Chondrocyte (in vitro differentiated cells): ENCODE measurements at places on chromosomes 12 and 14. TPM values are rescaled to one million over a fixed set of nuclear protein-coding genes. Genes with fewer than 3 reads are reported as not detected.

Gene FBLN5
- total RNA-seq = 1,189 to 1,311 TPM (median 1,232 TPM) in 3 replicates

Gene SLCO1B1
- not detected in 3 replicates for total RNA-seq

DNA sequence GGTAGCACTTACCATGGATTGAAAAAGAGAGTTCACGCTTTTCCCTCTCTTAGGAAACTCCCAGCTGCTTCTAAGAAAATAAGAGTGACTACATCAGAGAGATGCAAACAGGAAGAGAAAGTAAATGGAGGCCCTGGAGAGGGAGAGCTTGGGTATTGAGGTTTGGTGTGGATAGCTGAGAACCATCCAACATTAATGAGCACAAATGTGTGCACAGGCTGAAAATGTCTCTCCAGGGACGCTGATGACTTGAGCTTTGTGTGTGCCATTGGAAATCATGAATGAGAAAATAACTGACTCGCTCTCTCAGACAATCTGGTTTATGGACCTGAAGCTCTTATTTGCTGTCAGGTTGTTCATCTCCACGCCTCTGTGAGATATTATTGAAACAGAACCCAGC, 318.8 kb downstream of the NRXN3 start:
- no peak for DNase-seq

DNA sequence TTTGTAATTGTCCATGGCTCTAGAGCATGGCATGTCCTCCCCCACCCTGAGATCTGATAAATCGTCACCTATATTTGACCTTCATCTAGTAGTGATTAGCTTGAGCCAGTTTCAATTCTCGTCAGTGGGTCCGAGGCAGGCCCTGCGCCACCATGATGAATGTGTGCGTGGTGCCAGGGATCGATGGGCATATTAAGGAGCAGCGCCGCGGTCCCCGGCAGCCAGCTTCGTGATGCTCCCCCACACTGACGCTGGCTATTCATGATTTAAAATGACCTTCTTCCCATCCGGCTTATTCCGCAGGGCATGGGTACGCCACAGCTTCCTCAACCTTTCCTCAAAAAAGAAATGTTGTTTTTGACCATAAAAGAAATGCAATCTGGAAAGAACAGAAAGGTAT, 68.0 kb downstream of the SLC25A47 start:
- DNase-seq = no peak

- no peak for DNase-seq
These were observed 136.1 kb downstream of the ANO2 start for GRCh38 chr12:5808981-5809380.

Gene DDN
- total RNA-seq = 0.10 to 0.74 TPM (median 0.72 TPM) in 3 replicates

- DNase-seq = no peak
These were observed 89.8 kb downstream of the CRADD start for GRCh38 chr12:93766796-93767523.

GRCh38 chr12:104741077-104741476, 217.0 kb downstream of the SLC41A2 start:
- no peak for DNase-seq

DNA sequence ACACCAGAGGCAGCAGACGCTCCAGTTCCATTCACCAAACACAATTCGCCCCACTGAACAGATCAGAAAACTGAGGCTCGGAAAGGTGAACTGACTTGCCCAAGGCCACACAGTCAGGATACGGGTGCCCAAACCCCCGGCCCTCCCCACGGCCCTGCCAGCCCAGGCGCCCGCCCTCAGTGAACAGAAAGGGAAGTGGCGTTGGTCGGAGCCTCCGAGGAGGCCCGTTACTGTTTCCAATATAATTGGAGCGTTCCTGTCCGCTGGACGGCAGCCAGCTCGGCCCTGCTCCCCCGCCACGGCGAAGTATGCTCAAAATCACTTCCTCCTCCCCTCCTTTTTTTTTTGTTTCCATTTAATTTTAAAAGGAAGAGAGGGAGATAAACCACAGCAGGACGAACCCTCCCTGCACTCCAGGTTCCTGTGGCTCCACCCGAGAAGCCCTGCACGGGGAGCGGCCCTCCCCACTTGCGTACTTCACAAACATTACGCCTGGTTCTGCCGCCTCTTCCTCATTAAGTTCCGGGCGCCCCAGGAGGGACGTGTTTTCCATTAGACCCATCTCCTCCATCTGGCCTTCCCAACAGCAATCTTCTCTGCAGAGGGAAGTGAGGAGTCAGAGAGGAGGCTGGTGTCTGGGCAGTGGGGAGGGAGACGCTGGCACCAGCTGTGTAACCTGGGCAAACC, 61.1 kb downstream of the NCOR2 start:
- no peak for DNase-seq

DNA sequence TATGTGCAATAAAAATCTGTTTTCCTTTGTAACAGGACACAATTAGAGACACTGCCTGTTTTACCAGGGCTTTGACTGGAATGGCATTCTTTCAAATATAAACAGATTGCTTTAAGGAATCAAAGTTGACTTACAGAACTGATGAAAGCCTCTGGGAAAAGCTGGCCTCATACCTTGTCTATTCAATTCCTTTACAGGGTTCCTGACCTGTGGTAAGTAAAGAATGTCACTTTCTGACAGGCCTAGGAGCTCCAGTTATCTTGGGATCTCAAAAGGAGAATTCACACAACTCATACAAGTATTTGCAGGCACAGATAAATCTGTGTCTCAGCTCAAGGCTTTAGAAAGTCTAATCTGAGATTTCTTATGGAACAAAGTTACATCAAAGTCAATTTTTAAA, 88.4 kb downstream of the BCAT1 start:
- DNase-seq = no peak
